ENCODE measurements at places on chromosomes 12 and 14.
A peak's percentile ranks its signal among the peaks of the same experiment; 100 is the strongest.

DNA sequence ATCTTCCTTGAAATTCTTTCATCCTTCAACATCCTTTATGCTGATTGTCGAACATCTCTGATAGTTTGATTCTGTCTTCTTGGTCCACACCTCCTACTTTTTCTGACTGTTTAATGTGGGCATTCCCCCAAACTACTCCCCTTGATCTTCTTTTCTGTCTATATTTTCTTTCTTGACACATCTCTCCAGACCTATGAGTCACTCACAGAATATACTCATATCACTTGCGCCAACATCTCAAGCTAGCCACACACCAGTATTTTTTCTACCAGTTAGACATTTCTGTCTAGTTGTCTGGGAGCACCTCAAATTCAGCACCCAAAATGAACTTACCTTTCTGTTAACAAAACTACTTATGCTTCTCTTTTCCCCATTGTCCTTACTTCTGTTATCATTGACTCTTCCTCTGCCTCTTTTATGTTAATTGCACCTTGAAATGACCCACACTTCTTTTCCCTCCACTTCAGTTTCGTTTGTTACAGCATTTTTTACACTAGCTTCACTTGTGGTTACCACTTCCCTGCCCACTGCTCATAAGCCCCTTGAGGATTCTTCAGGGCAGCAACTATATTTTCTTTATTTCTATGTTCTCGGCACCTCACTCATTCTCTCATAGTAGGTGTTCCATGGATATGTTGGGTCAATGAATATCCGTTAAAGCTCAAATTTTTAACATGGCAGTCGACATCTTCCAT lies 33.5 kb downstream of the TSHR start:
- no peak for DNase-seq

GRCh38 chr12:64459394-64459891 lies 7.5 kb downstream of the TBK1 start:
- no peak for DNase-seq

- DNase-seq = no peak
Measured at GRCh38 chr12:75865315-75865714, 166.3 kb downstream of the PHLDA1 start.

- DNase-seq = peak; percentile 50
Measured at GRCh38 chr14:70045844-70046535, 142.8 kb downstream of the SLC8A3 start.

- no peak for DNase-seq
Measured at GRCh38 chr12:51938726-51939125, 12.8 kb upstream of the ACVR1B start.

- no peak for DNase-seq
Measured at GRCh38 chr14:96737881-96738280, 59.3 kb upstream of the VRK1 start.

DNA sequence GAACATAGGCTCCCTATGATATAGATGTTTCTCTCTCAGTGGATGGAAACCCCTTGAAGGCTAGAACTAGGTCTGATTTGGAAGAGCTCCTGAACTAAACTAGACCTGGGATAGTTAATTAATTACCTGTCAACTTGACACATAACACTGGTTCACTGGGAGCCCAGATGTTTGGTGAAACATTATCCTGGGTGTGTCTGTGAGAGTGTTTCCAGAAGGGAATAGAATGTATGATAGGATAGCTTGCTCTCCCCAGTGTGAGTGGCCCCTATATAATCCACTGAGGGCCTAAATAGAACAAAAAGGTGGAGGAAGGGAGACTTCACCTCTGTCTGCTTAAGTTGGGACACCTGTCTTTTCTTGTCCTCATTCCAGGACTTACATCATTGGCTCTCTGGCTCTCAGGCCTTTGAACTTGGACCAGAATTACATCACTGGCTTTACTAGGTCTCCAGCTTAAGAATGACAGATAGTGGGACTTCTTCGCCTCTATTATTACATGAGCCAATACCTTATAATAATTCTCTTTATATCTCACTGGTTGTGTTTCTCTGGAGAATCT lies 194.1 kb downstream of the KTN1 start:
- DNase-seq = no peak

DNA sequence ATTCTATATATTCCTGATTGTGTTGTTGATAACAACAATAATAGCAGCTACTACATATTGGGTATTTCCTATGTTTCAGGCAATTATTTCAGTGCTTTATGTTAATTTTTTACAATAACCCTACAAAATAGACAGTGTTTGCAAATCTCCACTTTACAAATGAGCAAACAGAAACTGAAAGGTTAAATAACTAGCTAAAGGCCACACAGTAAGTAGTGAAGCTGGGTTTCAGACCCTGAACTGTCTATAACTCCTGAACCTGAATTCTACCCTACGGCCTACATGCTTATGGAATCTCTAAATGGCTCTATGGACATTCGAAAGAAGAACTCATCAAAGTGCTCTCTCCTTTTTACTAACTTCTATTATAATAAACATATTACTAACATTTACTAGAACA lies 19.7 kb upstream of the NUDT4 start:
- no peak for DNase-seq

DNA sequence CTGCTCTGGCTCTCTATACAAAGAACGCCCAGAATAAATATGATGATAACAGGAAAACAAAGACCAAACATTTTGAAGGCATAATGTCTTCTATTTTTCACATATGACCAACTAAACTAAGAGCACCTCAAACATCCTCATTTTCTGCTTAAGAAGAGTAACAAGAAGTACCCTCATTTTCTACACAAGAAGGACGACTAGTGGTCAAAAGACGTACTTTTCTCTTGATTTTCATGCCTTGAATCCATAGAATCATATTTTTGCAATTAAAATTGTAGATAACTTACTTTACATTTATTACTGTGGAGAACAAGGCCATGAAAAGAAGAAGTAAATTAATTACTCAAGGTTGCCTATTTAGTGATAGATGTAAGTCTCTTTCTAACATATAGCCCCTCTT lies 358.6 kb downstream of the DUSP6 start:
- peak; percentile 57 for DNase-seq

- DNase-seq = no peak
Measured at GRCh38 chr14:75824318-75824717, 157.5 kb downstream of the TGFB3 start.

DNA sequence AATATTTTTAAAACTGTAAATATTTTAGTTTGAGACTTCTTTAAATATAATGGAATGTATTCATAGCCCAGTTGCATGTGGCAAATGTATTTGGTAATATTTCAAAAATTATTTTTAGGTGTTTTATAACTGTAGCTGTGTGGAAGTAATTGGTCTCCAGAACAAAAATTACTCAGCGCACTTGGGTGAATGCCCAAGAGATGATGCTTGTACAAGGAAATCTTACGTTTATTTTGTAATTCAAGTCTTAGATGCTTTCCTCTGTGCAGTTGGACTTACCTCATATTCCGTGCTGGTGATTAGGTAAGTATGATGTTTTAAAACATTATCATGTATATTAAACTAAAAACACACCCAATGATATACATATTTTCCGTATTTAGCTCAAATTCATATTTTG lies 76.7 kb upstream of the SLCO1B1 start:
- DNase-seq = no peak

DNA sequence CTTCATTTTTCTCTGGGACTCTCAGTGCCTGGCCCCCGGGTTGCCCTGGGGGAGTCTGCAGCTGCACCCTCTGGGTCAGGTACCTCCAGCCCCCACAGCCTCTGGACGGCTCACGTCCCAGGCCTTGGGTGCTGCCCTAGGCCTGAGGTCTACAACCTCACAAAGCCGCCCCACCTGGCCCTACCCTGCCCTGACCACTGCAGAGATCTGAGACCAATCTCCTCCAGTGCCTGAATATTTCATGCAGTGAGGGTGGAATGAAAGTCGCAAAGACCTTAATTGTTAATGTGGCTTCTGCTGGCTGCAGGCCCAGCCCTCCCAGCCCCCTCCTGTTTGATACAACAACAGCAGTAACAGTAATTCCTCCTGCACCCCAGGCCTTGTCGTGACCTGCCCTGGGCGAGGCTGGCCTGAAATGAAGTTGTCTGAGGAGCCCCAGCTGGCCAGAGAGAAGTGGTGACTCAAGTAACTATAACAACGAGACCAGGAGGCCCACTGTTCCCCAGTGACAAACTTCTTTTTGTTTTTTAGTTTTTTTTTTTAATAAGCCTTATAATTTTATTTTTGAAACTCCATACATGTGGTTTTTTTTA lies 8.8 kb upstream of the CCDC85C start:
- peak; percentile 57 for DNase-seq

DNA sequence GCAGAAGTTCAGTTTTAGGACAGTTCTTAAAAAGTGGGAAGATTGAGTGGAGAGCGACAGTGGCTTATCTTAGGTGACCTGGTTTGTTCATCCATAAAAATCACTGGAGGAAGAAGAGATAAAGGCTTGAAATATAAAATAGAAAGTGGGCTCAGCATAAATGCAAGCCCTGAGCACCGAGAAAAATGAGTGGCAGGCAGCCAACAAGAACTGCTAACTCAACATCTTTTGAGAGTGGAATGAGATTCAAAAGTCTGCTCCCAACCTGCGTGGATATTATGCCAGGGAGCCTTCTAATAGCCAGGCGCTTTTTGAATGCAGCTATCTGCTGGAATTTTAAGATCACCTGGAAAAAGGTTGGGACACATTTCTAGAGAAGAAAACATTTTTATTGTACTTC lies 666.5 kb downstream of the FLRT2 start:
- peak; percentile 43 for DNase-seq

GRCh38 chr12:32437095-32437515 lies 37.7 kb downstream of the FGD4 start:
- no peak for DNase-seq

DNA sequence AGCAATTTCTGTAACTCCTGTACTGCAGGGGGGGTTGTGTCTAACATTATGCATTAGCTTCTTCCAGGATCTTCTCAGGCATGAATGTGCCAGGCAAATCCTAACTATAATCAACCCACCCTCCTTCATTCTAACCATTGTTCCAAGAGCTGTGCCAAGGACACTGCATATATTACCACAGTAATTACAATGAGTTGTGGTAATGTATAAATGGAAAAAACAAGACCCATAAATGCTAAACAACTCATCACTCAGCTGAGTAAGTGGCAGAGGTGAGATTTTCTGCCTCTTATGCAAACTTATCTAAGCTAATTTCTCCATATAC lies 80.6 kb downstream of the PRKD1 start:
- no peak for DNase-seq

DNA sequence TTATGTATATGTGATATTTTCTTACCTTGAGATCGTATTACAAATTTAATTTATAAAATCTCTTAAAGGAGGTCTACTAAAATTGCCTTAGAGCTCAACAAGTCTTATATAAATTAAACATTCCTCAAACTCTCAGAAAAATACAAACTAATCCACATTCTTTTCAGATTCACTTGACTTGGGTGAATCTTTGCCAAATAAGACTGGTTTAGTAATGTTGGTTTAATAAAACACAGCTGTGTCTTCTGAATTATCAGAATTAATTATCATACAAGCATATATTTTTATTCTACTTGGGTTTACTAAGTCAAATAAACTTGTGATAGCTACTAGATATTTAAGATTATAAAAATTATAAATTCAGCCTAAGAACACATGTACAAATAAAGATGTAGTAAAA lies 13.3 kb downstream of the GLIPR1L2 start:
- DNase-seq = no peak

DNA sequence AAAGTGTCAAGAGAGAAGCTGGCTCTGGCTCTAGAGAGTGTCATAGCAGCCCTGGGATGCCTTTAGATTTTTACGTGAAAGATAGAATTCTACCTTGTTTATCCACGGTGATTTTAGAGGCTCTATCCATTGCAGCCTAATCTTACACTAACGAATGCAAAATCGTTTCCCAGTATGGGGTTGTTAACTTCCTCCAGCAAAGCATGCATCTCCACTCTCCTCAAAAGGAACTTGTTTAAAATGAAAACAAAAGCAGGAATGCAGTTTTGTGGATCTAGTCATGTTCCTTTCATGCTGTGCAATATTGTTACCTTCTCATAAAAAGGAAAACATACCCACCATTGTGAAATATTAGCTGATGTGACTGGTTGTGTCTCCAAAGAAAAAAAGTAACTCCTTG lies 88.4 kb downstream of the ANO2 start:
- no peak for DNase-seq

DNA sequence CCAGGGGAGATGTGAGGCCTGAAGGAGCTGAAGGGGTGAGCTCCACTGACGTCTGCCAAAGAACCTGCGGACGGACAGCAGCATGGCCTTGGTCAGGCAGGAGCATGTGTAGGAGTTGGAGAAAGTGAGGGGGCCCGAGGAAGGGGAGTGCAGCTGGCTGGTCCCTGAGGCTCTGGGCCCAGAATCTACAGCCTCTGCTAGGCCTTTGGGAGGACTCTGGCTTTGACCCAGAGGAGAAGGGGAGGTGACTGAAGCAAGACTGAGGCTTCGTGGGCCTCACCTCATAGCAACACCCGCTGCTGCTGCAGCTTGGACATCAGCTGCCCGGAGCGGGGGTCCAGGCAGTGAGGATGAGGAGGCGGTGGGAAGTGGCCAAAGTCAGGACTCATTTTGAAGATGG lies 216.6 kb upstream of the FKBP4 start:
- no peak for DNase-seq

- no peak for DNase-seq
Measured at GRCh38 chr12:104866291-104866690, 91.8 kb downstream of the SLC41A2 start.

- no peak for DNase-seq
Measured at GRCh38 chr12:13680916-13681315, 300.5 kb downstream of the GRIN2B start.

DNA sequence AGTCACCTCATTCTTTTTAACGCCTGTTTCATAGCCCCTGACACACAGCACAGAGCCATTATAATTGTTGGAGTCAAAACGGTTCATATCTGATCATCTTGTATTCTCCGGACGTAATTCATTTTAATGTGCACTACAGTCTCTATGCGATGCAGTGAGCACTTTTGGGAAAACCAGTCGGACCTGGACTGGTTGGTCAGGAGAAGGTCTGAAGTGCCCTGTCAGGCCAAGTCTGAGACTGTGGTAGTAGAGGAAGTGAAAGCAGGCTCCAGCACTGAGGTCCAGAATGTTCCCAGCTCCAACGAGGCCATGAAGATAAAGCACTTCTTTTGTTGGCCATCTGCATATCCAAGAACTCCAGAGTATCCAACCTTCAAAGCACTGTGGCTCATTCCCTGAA lies 117.1 kb upstream of the NCOR2 start:
- DNase-seq = no peak

GRCh38 chr14:22168092-22168955 lies 420.7 kb downstream of the DAD1 start:
- no peak for DNase-seq

DNA sequence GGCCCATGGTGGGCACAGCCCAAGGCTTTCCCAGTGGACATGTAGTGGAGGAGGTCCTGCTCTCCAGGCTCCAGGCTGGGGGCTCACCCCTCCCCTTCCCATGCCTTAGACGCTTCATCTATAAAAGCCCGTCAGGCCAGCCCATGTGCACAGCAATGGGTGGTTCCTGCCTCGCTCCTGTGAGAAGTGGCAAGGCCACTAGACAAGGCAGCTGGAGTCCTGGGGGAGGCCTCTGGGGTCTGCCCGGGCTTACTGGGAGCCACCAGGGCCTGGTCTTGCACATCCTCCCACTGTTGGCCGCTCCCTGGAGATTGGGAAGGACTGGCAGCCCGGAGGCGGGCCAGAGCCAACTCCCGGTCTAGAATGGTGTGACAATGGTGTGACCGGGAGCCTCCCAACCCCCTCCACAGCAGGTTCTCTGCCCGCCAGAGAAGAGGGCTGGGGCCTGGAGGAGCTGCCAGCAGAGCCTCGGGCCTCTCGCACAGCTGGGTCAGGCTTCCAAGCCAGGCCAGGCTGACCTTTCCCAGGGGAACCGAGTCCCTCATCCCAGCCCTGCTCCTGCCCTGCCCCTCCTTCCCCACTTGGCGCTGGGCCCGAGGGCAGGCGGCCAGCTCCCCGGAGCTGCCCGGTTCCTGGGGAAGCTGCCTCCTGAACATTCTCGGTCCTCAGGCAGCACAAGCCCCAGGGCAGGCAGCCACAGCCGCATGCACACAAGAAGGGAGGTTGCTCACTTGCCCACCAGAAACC lies 97.9 kb downstream of the RFLNA start:
- DNase-seq = peak; percentile 17

Data from NCI-H1105 treated with DMSO at 0.1 percent for 48 hours (cell line).